Left renal pelvis (tissue), 4 donors: ENCODE measurements at places on chromosomes 11 and 22.

GRCh38 chr22:22825213-22825593, 62.4 kb upstream of the IGLL5 start:
- DNase-seq = no peak

- no peak for DNase-seq
Observed at GRCh38 chr11:96185220-96185768, 157.7 kb downstream of the MAML2 start.

GRCh38 chr11:130428316-130429119, at the start of gene ADAMTS8:
Gene ADAMTS8 (minus strand): TSS chr11:130428609. CDS start chr11:130428286, 323 bp downstream.
- no peak for DNase-seq

DNA sequence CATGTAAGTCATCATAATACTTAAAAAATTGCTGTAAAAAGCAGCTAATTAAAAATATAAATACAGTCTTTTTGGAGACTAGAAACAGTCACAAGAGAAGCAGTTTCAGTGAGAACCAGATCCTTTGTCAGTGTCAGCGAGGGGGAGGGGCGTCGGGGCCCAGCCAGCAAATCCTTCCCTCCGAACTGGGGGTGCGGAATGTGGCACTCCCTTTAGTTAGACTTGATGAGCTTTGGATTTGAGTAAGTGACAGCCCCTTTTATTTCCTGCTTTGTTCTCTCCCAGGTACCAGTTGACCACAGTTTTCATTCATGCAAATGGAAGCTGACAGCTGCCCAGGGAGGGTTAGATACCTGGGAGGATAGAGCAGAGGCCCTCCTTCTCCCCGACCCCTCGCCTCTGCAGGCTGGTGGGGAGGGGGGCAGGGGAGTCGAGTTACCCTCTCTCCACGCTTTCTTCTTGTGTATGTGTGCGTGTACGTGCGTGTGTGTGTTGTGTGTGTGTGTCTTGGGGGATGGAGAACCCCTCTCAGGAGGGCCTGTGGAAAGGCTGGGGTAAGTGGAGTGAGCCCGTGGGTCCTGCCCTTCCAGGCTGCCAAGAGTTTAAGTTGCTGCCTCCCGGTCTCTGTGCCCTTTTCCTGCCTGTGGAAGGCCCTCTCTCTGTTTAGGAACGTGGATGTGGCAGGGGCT, 38.3 kb downstream of the PTPRJ start:
- DNase-seq = no peak

DNA sequence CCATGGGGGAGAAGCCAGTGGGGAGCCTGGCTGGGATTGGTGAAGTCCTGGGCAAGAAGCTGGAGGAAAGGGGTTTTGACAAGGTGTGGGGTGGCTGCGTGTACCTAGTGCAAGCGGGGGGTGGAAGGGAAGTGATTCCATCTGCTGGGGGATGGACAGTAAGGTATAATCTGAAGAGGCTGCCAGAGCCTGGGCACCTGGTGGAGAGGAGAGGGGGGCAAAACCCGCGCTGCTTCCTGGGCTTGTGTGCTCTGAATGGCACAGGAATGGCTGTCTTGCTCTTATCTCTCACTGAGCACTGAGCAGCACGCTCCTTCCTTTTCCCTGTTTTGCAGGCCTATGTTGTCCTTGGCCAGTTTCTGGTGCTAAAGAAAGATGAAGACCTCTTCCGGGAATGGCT, 988 bp downstream of the BANF1 start:
- DNase-seq = no peak

GRCh38 chr11:75762885-75763284, 5.7 kb upstream of the DGAT2 start:
- no peak for DNase-seq

DNA sequence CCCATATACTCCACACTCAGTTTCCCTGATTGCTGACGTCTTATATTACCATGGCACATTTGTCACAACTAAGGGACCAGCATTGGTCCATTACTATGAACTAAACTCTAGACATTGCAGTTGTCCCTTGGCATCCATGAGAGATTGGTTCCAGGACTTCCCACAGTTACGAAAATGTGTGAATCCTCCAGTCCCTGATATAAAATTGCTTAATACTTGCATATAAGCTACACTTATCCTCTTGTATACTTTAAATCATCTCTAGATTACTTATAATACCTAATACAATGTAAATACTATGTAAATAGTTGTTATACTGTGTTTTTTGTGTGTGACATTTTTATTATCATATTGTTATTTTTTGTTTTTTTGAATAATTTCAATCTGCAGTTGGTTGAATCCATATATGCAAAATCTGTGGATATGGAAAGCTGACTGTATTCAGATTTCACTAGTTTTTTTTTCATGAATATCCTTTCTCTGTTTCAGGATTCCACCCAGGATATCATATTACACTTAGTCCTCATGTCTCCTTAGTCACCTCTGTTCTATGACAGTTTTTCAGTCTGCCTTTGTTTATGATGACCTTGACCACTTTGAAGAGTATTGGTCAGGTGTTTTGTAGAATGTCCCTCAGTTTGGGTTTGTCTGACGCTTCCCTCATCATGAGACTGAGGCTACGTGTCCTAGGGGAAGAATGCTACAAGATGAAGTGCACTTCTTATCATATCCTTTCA, 55.3 kb downstream of the INSC start:
- no peak for DNase-seq

- DNase-seq = no peak
Observed at GRCh38 chr22:25080855-25081254, 118.8 kb upstream of the CRYBB3 start.
